ENCODE measurements at places on chromosomes 11 and 22.

GRCh38 chr11:57301711-57302423, 22.9 kb downstream of the TNKS1BP1 start:
- DNase-seq = no peak

DNA sequence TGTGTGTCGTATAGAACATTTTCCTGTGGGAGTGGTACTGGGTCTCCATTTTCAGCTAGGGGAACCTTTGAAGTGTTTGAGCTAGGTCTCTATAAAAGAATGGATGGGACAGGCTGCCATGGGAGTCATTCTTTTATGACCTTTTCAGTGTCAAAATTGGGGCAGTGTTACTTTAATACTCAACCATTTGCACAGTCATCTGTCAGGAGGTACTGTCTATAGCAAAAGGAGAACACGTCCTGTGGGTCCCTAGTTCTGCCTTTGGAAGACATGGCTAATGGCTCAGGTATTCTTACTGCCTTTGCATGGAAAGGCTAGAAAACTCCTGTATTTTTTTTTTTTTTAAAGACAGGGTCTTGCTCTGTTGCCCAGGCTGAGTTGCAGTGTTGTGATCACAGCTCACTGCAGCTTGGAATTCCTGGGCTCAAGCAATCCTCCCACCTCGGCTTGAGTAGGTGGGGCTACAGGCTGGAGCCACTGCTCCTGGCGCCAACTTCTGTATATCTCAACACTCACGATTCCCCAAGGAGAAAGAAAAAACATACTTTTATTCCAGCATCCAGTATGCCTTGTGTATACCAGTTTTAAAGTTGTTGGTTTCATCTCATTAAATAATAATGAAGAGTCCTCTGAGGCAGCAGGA, 2.1 kb upstream of the ATF4 start:
- DNase-seq = no peak

GRCh38 chr11:88487646-88488045, 150.1 kb upstream of the CTSC start:
- no peak for DNase-seq

DNA sequence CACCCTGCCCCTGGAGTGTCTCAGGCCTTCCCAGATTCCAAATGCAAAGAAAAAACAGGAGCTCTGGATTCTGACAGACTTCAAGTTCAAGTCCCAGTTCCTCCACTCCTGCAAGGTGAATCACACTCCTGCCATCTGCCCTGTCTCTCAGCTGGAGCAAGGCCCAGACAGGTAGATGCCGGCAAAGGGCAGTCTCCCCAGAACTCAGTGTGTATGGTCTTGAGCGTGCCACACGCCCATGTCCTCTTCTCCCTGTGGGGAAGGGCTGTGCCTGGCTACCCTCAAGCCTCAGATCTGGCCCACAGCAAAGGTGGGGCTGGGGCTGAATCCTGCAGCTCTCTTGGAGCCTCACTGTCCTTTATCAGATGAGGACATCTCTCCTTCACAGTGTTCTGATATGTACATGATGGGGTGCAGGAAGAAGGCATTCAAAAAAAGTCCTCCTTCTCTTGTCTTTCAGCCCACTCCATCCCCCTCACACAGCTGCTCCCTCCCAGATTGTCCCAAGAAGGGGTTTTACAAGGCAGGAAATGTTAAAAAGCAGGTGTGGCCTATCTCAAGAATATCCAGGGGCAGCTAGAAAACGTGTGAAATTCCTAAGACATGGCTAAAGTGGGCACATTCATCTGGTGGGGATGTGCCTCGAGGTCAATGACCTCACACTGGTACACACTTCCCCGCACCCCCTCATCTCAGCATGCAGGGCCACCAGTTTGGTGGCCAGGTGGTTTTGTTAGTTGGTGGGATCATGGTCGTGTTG, 27.7 kb upstream of the ARFGAP3 start:
- DNase-seq = no peak

DNA sequence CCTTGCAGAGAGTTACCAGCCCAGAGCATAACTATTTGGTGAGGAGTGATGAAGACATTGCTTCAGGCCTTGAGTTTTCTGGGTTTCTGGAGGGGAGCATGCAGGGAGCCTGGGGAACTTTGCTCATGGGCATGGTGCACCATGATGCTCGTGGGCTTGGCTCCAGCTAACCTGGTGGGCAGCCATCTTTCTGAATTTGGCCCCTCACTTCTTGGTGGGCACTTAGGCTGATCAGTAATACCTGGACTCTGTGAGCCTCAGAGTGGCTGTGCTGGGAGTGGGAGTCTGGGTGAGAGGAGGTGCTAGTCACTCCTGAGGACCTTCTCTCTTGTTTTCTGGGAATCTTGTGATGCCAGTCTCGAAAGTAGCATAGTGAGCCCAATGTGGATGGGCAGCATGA, 30.6 kb downstream of the AMPD3 start:
- no peak for DNase-seq

DNA sequence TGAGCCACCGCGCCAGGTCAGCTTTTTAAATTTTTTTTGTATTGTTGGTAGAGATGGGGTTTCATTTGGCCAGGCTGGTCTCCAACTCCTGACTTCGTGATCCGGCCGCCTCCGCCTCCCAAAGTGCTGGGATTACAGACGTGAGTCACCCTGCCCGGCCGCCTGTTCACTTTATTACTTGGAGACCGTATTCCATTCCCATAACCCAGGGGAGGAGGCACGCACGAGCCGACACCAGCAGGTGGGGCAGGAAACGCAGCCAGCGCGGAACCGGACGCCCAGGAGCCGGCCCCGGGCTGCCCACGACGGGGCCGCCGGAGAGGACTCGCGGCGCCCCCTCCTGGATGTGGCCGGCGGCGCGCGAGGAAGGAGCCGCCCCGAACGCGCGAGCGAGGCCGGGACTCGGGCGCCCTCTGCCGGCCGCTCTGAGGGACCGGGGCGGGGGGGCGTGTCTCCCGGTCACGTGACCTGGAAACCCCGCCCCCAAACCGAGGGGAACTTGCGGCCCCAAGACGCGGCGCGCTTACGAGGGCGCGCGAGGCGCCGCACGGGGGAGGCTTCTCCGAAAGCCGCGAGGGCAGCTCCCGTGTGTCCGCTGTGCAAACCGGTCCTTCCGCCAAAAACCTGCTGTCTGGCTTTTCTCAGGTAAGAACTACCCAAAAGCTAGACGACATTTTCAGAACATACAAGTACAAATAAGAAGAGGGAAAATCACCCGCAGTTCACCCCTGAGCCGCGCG, 11.6 kb upstream of the RNH1 start:
- DNase-seq = peak; percentile 75

DNA sequence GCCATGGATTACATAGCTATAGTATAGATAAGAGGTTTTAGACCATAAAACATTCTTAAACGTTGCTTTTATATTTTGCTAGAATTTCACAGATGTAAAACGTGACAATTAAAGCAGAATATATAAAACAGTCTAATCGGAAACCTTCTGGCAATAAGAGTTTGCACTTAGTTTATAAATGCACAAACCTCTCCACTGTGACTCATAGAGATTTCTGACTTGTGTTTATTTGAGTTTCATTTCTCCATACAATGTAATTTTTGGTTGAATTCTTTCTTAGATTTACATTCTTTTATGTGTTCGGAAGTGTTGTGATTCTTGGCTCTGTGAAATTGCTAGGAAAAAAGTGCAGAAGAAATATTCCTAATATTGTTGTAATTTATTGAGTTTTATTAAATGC, 288.7 kb upstream of the CTSC start:
- no peak for DNase-seq

DNA sequence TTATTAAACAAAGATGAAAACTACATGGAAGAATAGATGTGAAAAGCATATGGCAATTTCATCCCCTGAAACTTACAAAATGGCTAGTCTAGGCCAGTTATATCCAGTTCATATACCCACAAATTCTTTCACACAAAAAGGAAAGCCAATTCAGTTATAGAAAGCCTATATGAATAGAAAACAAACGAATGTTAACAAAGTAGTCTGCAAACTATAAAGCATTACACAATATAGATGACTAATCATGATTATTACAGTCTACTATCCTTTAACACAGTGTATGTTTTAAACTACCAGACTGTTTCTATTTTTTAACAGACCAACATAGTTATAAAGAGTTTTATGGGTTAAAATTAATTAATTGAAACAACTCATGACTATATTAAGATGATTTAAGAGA, 12.1 kb downstream of the DCUN1D5 start:
- DNase-seq = no peak

- DNase-seq = peak; percentile 32
Observed at GRCh38 chr22:23180301-23180892, at the start of gene BCR. BCR (plus strand) TSS chr22:23180509; CDS start chr22:23180961, 452 bp downstream.

GRCh38 chr11:85673393-85673792, 8.5 kb upstream of the CREBZF start:
- no peak for DNase-seq

DNA sequence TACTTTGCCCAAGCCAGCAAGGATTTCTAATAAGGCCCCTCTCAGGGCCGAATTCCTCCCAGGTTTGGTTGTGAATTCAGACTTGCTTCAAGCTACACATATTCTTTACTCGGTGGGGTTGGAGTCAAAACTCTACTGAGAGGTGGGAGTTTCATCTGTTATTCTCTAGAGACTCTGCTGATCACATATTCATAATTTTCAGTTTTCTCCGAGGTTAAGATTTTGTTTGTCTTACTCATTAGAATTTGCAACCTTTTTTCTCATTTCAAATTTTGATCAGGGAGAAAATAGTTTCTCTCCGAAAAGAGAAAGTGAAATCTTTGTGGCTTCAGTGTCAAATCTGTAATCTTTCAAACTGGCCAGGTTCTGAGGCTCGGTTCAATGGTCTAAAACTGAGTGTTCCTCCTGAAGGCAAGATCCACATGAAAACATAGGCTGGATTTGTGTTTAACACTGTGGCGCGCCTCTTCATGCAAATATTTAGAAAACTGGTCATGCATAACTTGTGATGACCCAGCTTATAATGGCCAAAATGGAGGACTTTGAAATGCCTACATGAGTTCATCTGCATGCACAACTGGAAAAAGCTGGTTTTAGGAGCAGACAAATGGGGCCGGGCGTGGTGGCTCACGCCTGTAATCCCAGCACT, 21.5 kb upstream of the GSTP1 start:
- no peak for DNase-seq

All from stimulated activated CD8-positive, alpha-beta memory T cell treated with anti-CD3 and anti-CD28 coated beads, Interleukin-12 subunit alpha, Interleukin-12 subunit beta, amount 100 ng/mL, for 1 hour (primary cell).